ENCODE measurements at places on chromosomes 12 and 14.

- peak; percentile 57 for DNase-seq
These were observed 699 bp downstream of the KTN1 start for GRCh38 chr14:55580470-55581341.

- DNase-seq: no peak
These were observed 263.9 kb upstream of the TMTC1 start for GRCh38 chr12:30047516-30048254.

- DNase-seq: no peak
These were observed 40.8 kb upstream of the EPS8 start for GRCh38 chr12:15829949-15830348.

GRCh38 chr12:57276935-57277563 is 26.1 kb upstream of the STAC3 start:
- DNase-seq: no peak

DNA sequence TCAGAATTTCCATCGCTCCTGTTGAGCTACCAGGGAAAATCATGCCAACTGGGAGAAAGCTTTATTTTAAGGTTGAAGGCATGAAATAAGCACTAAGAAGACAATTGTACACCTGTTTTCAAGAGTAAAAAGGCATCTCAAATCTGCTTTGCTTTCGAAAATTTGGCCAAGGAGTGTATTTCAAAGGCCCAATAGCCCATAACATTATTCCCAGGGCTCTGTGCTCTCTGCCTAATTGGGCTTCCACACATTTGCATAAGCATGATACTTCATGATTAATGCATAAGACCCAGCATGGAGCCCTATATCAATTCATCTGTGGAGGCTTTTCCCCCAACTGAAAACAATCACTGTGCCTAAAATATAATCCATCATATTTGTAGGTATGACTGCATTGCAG is 258.5 kb downstream of the NOVA1 start:
- DNase-seq: no peak

DNA sequence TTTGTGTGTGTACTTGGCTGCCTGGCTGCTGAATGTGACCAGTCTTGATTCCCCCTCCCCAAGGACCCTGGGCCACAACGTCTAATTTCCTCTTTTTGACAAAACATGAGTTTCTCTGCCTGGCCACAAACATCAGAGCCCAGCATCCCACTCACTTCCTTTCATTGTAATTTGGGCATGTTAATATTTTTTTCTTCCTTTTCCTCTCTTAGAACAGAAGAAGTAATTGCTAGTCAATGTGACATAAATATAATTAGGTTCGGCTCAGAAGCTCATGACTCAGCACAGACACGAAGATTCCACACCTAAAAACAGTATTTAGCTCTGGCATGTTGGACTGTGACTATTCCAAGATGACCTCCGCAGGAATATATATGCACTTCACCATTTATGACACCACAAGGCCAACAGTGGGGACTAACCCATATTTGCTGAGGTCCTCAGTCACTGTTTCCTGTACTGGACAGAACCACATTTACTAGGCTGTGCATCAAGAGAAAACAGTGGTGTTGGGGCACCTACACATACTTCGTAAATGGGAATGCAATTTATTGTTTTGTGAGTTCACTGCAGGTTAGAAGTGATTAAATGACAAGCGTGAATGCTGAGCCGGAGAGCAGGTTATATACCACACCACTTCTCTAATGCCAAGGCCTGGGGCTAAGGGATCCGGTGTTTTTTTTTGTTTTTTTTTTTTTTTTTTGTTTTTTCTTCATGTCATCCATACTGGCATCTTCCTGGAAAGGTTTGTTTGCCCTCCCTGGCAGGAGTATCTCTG is 4.2 kb downstream of the GSG1 start:
- no peak for DNase-seq
